ENCODE measurements at places on chromosomes 2 and 18. TPM values are rescaled to one million over a fixed set of nuclear protein-coding genes. Genes with fewer than 3 reads are reported as not detected.

Gene LAMA1
- not detected for total RNA-seq

Gene SCN2A
- not detected for total RNA-seq

Gene ANTXR1
- not detected for total RNA-seq

Gene CCDC141
- total RNA-seq: not detected

Gene FAM110C
- 33.9 TPM for total RNA-seq

Gene ATOH8
- 2.3 TPM for total RNA-seq

Gene FBXO11
- total RNA-seq: 12.0 TPM

Gene MAPK4
- total RNA-seq: not detected

Gene ARMC9
- 26.2 TPM for total RNA-seq

Gene DNMT3A
- total RNA-seq: 10.8 TPM

Gene NYAP2
- 0.05 TPM for total RNA-seq

Gene IL1A
- total RNA-seq: not detected

Gene MLPH
- total RNA-seq: 67.8 TPM

Gene MEP1B
- total RNA-seq: not detected

Gene PUM2
- 23.1 TPM for total RNA-seq
